ENCODE measurements at places on chromosomes 2 and 18. TPM values are rescaled to one million over a fixed set of nuclear protein-coding genes. Genes with fewer than 3 reads are reported as not detected.
A peak's percentile ranks its signal among the peaks of the same experiment; 100 is the strongest.

- no peak for DNase-seq
Observed at GRCh38 chr2:105470979-105471378, 72.1 kb upstream of the FHL2 start.

- no peak for DNase-seq
Observed at GRCh38 chr2:230939691-230940470, 14.8 kb upstream of the GPR55 start.

Gene TUBA3E
- total RNA-seq = not detected

GRCh38 chr2:82913566-82913965 lies 1545.5 kb downstream of the SUCLG1 start:
- DNase-seq = peak; percentile 11

DNA sequence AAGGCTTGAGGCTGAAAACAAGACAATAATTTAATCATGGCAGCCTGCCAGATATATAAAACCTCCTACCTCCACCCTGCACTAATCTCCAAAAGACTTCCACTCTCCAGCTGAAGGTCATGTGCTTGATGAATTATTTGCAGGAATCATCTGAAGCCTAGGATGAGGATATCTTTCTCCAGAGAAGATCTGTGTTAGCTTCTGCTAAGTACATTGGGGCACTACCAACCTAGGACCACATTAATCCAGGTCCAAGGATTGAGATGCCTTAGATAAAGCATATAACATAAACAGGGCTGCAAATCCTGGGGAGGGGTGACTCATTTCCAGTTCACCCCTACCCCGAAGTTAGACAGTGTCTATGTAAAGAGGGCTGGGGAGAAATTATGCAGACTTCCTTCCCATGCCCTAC lies 80.5 kb upstream of the FRZB start:
- DNase-seq = no peak

DNA sequence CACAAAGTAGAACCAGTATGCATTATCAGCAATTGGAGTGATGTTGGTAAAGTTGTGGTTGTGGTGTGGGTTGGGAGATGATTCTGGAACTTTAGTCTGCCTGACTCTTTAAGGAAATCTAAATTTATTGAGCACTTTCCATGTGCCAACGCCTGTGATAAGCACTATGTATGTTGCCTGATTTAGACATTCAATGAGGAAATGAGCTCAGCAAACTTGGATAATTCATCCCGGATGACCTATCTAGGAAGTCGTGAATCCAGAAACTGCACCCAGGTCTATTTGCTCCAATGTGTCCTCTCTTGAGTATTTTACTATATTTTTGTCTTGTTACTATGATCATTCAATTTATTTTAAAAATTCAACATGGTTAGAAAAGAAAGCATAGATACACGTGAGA lies 400.8 kb upstream of the MMADHC start:
- DNase-seq = no peak

DNA sequence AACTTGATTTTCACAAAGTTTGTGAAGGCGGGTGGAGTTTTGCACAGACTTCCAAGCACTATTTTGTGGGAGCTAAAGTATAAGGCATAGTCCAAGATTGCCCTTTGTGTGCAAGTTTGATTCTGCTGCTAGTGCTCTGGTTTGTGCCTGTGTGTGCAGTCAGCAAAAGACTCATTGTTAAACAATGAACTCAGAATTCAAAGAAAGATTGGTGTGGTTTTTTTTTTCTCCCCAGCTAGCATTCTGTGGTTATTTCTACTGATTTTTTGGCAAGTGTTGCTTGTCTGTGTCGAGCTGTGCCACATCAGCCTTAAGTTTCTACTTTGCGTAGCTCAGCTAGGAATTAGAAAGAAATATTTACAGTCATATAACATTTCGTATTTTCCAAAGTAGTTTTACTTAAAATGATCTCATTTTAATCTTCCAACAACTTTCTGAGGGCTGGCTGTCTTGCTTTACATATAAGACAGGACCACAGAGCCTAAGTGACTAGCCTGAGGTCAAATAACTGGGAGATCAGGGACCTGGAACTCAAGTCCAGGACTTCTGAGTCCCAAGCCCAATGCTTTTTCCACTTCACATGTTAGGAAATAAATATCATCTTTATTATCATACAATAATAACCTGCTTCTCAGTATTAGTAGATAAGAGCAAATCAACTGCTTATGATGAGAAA lies 69.8 kb downstream of the BABAM2 start:
- DNase-seq = peak; percentile 92

GRCh38 chr2:113275556-113276215 lies 3.0 kb downstream of the PAX8 start:
- no peak for DNase-seq

DNA sequence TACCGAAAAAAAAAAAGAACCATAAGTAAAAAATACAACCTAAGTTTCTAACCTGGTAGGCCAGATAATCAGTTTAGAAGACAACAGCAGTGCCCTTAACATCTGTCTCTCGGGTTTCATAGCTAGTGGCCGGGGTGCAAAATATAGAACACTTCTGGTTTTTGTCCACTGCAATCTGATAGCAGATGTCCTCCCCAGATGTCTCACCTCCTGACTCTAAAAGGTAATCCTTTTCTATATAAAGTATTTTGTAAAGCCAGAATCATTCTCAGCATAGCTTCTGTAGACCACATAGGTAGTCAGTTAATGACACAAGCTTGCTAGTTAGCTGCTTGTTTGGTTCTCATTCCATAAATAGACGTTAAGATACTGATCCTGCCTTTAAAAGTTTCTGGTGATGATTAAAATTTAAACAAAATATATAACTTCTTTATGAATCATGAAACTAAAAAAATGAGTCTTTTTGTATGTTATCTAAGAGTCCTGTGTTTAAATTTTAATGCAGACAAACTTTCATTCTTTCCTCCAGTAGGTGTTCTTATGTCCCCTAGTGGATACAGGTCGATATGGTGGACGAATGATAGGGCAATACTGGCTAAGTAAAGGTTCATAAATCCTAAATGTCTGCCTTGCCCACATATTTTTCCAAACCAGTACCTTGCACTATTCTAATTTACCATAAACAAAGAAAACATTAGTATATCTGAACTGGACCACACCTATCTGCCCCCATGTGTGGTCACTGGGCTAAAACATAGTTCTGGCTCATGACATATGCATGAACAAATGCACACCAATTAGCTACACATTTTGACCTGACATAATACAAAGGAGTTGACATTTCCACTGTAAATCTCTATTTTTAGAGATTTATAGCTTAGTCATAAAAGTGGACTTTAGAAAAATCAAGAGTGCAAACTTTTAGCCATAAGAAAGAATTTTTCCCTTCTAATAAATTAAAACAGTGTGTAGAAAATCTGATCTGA lies 171.0 kb downstream of the SRBD1 start:
- DNase-seq = peak; percentile 17

DNA sequence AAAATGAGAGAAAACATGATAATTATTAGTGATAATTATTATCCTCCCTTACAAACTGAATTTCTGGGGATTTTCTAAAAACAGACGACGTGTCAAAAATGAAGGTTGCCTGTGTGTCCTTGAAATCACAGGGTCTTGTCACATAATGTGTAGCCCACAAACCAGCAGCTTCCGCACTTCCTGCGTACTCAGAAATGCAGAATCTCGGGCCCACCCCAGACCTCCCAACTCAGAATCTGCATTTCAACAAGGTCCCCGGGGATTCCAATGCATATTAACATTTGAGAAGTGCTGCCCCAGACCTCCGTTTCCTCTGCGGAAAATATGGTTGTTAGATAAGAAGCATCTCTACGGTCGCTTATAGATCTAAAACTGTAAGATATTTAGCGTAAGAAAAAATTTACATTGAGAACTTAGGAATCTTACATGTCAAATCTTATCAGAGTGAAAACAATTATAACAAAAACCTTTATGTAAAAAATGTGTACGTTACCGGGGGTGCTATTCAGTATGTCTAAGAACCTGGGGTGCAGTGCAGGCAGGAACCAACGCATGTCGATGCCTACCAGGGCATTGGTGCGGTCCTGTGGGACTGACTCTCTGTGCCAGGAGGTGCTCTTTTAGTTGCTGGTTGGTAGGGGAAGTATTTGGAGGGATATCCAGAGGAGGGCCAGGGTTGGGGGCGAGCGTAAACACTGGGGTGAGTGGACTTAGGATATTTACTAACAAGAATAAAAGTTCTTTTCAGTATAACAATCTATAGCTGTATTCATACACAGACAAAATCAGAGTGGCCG lies 15.2 kb downstream of the CDKL4 start:
- DNase-seq = peak; percentile 1

Gene SLC9A4
- total RNA-seq = not detected

Gene ADAM17
- total RNA-seq = 49.1 TPM

- no peak for DNase-seq
Observed at GRCh38 chr2:133635131-133635530, 66.9 kb upstream of the NCKAP5 start.

DNA sequence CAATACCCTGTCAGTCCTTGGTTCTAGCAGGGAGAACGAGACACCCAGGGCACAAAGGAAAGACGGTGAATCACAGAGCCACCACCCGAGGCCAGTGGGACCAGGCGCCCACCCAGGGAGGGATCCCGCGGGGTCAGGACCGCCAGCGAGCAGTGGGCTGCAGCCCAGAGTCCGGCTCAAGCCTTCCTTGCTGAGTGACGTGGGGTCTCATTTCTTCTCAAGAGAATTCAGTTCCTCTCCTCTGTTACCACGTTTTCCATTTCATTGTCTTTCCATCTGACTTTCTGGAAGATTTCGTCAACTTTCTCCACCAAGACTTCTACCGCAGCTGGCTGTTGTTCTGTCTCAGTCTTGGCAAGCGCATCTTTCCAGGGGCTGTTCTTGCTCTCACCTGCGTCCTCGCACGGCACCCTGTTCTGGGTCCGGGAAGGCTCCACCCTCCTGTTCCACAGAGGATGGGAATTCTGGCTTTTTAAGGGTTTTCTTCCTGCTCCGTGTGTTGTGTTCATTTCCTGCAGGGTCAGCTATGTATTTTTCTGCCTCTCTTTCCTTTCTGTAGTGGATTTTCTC lies 248.6 kb downstream of the NDUFA10 start:
- no peak for DNase-seq

Gene SP5
- not detected for total RNA-seq

Gene C2orf80
- total RNA-seq = not detected

DNA sequence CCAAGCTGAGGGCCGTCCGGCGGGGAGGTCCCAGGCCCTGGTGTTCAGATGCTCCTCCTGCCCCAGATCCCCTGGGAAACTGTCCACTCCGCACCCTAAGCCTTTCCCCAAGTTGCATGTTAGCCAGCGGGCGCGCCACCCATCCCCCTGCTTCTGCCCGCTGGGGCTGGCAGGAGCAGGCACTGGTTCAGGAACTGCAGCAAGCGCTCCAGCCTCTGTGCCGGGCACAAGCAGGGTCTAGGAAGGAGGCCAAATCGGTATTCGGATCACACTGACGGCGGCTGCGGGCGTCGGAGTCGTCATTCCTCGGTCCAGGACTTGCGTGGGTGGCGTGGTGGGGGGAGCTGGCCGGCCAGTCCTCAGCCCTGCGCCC lies 53.7 kb downstream of the FAM168B start:
- DNase-seq = no peak

DNA sequence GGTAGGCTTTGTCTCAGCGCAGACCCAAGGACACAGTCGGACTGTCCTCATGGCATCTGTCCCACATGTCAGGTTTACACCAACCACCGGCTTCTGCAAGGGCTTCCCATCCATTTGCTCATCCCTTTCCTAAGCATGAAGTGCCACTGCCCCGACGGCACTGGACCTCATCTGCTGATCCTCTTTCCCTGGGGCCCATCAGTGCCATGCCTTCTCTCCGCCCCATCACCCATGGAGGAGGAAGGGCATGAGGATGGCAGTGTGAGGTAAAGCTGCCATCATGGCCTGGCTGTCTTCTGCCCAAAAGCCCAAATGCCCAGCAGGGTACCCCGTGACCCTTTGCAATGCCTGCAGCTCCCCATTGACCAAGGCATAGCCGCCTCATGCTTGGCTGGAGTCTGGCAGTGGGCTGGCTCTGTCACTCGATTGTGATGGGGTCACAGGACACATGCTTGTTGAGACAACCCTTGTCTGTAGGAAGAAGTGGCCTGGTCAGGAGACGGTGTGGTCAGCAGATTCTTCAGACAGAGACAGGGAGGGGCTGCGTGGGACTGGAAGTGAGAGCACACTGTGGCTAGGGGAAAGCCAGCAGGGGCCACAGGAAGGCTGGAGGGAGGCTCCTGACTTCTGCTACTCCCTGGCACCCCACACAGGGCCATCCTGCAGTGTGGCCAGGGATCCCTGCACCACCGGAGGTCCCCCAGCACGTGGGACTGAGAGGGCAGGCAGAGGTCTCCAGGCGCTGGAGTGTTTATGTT lies 493.7 kb upstream of the HS6ST1 start:
- no peak for DNase-seq

Gene TSPYL6
- total RNA-seq = not detected

DNA sequence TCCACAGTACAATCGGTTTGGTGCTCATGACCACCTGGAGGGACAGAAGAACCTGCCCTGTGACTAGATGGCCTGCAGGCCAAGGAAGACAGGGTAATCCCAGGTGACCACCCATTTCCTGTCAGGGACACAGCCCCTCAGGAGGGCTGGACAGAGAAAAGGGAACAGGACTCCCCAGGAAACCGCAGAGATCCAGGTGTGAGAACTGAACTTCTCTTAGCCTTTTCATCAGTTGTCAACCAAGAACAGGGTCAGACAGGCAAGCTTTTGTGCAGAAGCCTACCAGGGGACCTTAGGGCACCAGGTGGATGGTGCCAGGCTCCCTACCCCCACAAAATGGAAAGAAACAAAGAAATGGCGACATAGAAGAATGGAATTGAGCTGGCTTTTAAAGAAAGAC lies 132.3 kb downstream of the HDAC4 start:
- no peak for DNase-seq

Gene B3GNT2
- 15.4 TPM for total RNA-seq

Gene RNF144A
- 0.17 TPM for total RNA-seq

GRCh38 chr2:54497763-54498680 lies 41.9 kb downstream of the SPTBN1 start:
- DNase-seq = no peak

DNA sequence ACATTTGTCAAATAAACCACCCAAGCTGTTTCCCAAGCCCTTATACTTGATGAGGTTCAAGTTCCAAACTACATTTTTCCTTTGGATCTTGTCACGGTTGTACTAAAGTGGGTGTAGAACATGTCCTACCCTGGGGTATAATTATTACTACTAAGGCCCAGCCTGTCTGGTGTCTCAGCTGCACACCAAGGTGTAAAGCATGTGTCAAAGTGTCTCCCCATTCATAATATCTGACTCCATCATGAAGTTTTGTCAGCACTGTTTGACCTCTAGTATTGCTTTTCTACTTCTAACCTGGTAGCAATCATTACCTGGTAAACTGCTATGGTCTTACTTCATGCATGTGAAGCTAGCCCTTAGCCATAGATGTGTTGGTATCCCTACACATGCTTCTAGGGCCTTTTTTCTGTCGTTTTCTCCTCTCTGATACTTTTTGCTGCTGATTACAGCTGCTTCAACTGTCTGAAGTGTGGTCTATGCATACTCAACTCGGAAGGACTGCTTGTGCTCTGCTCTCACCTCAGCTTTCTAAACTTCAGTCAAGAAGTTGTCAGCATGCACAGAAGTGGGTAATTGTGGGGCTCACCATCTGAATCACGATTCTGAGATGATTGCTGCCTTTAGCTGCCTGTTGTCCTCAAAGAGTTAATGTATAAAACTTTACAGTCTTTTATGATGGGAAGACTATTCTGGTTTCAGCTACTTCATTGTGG lies 445.7 kb upstream of the TRIB2 start:
- no peak for DNase-seq
